ENCODE measurements at places on chromosomes 3 and 15. TPM values are rescaled to one million over a fixed set of nuclear protein-coding genes. Genes with fewer than 3 reads are reported as not detected.
A peak's percentile ranks its signal among the peaks of the same experiment; 100 is the strongest.

Gene ECE2
- total RNA-seq = 0.21 TPM

Gene ACTC1
- not detected for total RNA-seq

DNA sequence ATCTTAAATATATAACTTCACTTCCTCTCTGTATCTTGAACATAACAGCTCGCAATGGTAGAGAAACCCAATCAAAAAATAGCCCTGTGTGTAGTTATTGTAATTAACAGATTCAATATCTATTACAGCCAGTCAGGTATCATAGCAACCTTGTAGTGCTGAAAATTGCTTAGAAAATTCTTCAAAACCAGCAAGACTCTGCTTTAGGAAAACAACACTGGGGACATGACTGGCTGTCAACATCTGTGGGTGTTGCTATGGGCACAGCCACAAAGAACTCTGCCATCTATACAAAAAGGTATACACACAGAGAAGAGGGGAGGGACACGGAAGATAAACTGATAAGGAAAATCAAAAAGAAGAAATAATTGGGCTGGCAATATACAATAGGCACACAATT is 101.2 kb downstream of the WDR72 start:
- no peak for ATAC-seq

GRCh38 chr3:31804251-31805051 is 176.6 kb downstream of the OSBPL10 start:
- no peak for ATAC-seq

- ATAC-seq = peak; percentile 81
These were observed 369.6 kb upstream of the RGMA start for GRCh38 chr15:93458597-93458996.

GRCh38 chr15:63772520-63772919 is 61.2 kb downstream of the HERC1 start:
- ATAC-seq = no peak

- ATAC-seq = no peak
These were observed 7.8 kb downstream of the LINGO1 start for GRCh38 chr15:77624868-77625267.
